NCI-H460 (cell line): ENCODE measurements at places on chromosomes 2 and 18. TPM values are rescaled to one million over a fixed set of nuclear protein-coding genes. Genes with fewer than 3 reads are reported as not detected.

- no peak for DNase-seq
These were observed 550 bp downstream of the RAB1A start for GRCh38 chr2:65129286-65129825.

DNA sequence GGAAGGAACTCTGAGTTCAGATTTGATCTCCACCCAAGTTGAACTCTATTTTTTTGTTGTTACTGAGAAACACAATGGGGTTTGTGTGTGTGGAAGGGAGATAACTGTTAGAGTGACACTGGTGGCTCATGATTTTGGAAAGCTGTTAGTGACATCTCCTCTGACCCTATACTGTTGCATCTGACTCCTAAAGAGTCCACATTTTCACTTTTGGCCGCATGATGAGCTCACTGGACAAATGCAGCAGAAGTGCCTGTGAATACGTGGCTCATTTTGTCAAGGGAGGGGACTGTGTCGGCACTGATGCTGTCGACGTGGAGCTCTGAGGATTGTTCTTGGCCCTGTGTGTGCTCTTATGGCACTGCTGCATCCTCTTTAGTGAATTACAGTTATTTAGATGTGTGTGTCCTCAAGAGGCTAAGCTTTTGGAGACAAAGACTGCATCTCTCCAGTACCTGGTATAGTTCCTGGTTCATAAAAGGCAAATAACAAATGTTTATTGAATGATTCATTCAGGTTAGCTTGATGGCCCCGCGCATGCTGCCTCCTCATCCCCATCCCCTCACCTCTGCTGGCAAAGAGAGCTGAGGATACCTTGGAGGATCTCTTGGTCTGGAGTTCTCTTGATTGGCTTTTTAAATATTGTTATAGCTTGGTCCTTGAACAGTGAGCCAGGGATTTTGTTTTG, 135.4 kb downstream of the PHLPP1 start:
- DNase-seq: no peak

- DNase-seq: no peak
These were observed 225.3 kb upstream of the HDAC4 start for GRCh38 chr2:239625971-239626734.

DNA sequence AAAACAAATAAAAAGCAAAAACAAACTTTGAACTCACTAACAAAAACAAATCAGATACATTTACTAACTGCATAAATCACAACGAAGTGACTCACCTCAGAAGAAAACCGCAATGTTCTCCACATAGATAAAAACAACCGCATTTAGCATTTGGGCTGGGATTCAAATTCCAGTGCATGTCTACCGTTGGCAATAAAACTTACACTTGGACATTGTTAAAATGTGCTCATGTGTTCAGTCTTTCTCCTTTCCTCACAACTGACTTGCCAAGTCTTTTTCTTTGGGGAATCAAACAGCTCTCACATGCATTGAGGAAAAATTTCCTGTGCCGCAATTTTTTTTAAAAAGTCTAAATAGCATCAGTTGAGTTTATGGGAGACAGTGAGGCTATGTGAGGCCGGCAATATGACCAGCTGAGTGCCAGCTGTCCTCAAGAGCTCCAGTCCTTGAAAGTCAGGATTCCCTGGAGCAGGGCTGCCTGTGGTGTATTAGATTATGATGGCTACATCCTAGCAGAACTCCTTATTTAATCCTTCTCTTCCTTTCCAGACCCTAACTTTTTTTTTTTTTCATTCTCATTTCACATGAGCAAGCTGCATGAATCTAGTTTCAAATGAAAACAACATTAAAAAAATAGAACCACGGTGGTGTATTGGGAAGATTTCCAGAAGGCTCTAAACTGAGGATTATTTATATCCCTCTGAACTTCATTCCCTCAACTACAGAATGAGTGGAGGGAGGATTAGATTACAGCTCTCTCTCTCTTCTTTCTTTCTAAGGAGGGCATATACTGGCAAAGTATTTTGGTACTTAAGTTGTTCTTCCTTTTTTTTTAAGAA, 70.2 kb upstream of the MEIS1 start:
- DNase-seq: peak; percentile 3

- no peak for DNase-seq
These were observed 253.9 kb downstream of the OSR1 start for GRCh38 chr2:19104503-19104902.

GRCh38 chr18:48222118-48222517, 187.1 kb downstream of the ZBTB7C start:
- peak; percentile 3 for DNase-seq

DNA sequence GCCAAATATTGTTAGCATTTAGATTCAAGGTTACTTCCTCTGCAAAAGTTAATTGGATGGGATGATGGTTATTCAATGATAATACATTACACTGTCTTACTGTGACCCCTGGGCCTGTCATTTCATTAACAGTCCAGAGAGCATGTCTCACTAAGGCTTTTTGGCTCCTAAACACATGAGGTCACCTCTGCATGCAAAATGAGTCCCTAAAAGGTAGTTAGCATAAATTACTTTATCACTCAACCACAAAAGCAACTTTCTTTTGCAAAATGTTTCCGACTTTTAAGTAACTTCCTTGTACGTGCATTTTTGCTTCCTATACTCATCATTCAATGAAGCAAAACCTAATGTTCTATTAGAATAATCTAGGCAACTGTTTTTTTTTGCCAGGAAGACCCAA, 16.8 kb upstream of the AGFG1 start:
- DNase-seq: no peak

DNA sequence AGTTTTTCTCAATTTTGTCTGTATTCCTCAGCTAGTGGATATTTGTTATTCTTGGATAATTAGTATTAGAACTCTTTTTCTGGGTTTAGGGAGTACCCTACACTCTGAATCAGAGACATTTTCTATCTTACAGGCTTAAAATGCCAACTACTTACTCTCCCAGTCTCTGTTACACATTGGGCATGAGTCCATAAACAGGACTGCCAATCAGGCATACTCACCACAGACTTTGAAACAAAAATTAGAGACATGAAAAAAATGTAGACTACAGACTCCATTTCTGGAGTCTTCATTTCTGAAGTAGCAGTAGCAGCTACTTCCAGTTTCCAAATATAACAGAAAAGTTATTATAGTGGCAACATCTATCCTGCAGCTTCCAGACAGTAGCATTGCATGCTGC, 279.7 kb downstream of the MBD5 start:
- no peak for DNase-seq

DNA sequence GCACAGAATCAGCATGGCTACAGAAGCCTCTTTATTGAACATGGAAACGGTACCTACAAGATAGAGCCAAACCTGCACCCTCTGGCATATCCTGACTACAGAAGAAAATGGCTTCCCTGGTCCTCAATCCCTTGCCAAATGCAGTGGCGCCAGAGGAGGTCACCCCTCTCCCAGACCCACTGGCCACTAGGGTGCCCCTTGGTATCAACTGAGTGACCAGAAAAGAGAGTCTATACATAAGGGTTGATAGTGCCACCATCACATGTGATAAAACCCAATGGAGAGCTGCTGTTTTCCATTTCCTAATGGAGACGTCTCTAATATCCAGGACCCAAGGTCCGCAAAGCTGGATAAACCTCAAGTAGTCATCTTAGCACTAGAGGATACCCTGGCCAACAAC, 52.7 kb upstream of the ALK start:
- no peak for DNase-seq

DNA sequence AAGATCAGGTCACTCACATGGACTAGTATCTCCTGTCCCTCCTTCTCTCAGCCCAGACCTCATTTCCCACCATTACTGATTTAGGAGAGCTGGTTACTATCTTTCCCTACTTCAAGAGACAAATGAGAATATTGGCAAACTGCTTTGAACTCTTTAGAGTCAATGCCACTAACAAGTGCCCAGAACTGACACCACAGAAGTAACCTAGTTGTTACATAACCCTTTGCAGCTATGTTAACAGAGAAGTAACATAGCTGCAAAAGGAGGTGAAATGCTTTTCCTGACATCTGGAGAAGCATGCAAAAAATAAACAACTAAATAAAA, 30.0 kb downstream of the TGFA start:
- no peak for DNase-seq

DNA sequence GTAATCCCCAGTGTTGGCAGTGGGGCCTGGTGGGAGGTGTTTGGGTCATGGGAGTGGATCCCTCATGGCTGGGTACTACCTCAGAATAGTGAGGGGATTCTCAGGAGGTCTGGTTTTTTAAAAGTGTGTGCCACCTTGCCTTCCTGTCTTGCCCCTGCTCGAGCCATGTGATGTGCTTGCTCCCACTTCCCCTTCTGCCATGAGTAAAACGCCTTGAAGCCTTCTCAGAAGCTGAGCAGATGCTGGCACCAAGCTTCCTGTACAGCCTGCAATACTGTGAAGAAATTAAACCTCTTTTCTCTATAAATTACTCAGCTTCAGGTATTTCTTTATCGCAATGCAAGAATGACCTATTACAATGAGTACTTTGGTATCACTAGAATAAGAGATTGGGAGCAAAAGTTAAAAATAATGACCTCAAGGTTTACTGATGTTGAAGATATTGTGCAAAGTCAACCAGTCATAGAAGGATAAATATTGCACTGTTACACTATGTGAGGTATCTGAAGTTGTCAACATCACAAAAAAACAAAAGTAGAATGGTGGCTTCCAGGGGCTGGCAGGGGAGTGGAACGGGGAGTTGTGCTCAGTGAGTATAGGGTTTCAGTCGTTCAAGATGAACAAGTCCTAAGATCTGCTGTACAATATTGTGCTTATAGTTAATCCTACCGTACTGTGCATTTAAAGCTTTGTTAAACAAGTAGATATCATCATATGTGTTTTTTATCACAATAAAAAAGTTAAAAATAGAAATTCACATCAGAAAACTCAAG, 938.3 kb upstream of the CNTNAP5 start:
- no peak for DNase-seq

- DNase-seq: no peak
These were observed 18.2 kb downstream of the FHOD3 start for GRCh38 chr18:36315736-36316135.

DNA sequence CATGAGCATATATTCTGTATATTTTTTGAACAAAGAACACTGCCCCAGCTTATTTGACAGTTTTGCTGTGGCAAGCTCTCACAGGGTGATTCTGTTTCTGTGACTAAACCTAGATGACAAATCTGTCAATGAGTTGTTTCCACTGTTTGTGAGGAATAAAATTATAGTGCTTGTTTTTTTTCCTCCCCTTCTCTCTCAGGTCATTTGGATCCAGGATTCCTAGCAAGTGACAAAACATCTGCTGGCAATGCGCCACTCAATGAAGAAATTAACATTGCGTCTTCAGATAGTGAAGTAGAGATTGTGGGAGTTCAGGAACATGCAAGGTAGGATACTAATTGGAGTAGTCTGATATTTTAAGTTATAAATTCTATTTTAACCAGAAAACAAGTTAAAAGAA, 149.3 kb downstream of the HAUS1 start:
- DNase-seq: no peak

- DNase-seq: no peak
These were observed 3.1 kb downstream of the EFR3B start for GRCh38 chr2:25044990-25045389.

DNA sequence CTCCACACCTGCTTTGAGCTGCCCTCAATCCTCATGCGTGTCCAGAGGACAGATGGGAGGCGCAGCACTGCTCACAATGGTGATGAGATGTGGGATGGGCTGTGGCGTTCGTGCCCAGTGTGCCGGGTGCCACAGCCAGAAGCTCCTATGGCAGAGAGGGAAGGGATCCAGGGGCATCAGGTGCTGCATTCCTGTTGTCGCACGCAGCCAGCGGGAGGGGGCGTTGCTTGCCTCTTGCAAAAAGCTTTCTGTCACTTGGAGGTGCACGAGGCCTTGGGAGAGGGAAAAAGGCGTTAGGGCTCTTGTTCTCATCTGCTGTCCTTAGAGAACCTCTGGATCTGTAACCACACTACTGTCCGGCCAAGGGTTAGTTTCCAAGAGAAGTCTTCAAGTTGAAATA, 29.2 kb upstream of the ALLC start:
- no peak for DNase-seq

GRCh38 chr2:240574386-240575100, 6.3 kb downstream of the RNPEPL1 start:
- no peak for DNase-seq

- no peak for DNase-seq
These were observed 22.2 kb downstream of the SMIM21 start for GRCh38 chr18:75405351-75405750.

GRCh38 chr2:120396861-120397811, 51.2 kb downstream of the INHBB start:
- DNase-seq: no peak

DNA sequence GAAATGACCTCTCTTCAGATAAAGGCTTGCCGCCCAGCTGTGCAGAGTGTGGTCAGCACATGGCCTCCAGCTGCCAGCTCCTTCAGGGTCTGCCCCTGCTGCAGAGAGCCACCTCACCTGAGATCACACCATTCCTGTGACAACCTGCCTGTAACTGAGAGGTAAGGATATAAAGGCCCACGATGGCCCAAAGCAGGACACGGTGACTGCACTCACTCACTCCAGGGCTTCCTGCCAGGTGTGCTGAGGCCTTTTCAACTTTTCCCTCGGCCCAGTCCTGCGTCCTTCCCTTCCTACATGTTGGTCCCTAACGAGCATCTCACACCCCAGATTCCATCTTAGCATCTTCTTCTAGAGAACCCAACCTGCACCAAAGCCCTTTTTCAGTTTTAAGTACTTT, 36.2 kb downstream of the ANKRD44 start:
- DNase-seq: no peak

GRCh38 chr2:202790676-202791075, 80.9 kb downstream of the ICA1L start:
- no peak for DNase-seq

DNA sequence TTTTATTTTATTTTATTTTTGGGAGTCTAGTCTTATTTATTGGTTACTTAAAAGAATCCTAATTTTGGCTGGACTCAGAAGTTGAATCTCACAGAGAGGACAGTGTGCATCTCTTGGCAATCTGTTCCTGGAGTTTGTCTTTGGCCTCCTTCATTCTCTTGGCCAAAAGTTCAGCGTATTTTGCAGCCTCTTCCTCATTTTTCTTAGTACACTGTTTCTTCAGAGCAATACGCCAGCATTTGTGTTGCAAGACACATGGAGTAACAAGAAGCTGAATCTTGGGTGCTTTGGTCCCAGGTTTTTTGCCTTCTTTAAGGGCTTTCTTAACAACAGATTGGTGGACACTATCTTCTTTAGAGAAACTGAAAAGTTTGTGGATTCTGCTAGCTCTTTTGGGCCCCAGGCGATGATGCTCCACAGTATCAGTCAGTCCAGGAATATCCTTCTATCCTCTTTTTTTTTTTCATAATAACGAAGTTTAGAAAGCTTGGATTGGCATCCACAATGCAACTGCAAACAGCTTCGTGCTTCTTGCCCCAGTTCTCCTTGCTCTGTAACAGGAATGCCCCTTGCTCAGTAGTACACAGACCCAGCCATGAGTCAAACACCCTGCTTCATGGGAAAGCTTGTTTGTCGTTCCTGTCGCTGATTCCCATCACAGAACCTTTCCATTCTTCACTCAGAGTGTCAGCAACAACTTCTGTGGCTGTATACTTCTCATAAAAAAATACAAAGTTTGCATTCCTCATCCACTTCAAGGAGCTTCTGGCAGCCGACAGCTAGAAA, 34.8 kb upstream of the RFX8 start:
- DNase-seq: no peak

MC4R gene
- total RNA-seq: not detected in 2 replicates

SULT6B1 gene
- not detected in 2 replicates for total RNA-seq

ERICH2 gene
- not detected in 2 replicates for total RNA-seq

MOCOS gene
- 20.5 and 29.7 TPM in 2 replicates for total RNA-seq
